ENCODE measurements at places on chromosomes 12 and 14.

GRCh38 chr14:71550367-71550766 is 381.9 kb upstream of the RGS6 start:
- DNase-seq, result no peak

DNA sequence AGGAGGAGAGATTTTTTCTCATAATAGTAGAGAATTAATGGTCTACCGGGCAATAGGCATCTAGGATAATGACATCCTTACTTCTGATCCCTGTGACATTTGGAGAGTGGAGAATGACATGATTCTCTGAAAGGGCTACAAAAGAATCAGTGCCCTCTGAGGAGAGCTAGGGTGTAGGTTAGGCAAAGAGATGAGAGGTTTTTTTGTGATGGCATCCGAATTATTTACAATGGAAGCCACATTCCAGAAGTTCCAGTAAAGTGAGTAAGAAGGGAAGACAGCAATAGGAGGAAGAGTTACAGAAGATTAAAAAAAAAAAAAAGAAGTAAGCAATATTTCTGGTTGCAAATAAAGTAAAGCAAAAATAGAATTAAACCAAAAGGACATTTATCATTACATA is 478.0 kb downstream of the RMST start:
- DNase-seq, result no peak

DNA sequence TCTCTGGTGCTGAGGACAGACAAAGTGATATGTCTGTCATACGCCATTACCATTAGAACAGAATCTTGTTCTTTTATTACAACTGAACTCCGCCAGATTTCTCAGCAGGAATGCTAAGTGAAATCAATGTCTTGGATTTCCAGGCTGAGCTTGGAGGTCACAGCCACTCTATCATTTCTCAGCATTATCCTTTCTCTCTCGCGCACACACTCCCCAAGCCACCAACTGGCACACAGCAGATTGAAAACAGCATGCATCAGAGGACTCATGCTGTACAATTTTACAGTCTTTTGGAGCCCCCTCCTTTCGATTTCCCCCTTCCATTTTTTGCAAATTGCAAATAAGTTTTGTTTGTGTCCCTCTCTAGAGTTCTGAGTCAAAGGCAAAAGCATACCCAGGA is 348.6 kb downstream of the SOX5 start:
- DNase-seq, result no peak

DNA sequence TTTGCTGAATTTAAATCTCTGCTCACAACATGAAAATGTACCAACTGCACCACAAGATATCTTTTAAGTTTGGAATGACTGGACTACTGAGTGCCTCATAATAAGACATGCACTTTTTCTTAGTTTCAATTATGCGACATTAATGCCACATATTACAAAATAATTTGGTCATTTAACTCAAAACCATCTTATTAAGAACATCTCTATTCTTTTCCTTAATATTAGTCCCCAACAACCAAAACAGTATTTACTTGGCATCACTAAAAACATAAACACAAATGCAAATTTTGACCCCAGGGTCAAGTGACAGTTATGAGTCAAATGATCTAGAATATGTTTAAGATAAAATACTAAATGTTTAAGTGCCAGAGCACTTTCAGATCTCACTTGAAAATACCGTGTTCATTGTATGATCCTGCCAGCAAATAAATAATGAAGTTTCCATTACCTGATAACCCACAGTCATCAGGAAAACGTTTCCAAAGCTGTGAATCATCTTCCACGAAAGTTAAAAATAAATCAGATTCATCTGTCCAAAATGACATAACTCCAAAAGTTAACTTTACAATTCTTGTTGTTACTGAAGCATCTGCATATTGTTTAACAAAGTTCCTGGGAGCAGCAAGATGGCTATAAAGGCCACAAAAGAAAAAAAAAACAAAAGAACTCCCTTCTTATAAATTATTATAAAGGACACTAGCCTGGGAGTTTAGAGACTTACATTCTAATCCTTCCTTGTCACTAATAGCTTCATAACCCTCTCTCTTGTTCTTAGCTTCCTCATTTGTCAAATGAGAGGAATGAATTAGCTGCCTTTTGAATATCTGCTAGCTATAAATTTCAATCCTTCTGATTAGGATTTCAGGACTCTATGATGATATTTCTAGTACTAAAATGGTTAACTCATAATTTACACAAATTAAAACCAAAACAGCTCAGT is 30.5 kb upstream of the AP4S1 start:
- no peak for DNase-seq

DNA sequence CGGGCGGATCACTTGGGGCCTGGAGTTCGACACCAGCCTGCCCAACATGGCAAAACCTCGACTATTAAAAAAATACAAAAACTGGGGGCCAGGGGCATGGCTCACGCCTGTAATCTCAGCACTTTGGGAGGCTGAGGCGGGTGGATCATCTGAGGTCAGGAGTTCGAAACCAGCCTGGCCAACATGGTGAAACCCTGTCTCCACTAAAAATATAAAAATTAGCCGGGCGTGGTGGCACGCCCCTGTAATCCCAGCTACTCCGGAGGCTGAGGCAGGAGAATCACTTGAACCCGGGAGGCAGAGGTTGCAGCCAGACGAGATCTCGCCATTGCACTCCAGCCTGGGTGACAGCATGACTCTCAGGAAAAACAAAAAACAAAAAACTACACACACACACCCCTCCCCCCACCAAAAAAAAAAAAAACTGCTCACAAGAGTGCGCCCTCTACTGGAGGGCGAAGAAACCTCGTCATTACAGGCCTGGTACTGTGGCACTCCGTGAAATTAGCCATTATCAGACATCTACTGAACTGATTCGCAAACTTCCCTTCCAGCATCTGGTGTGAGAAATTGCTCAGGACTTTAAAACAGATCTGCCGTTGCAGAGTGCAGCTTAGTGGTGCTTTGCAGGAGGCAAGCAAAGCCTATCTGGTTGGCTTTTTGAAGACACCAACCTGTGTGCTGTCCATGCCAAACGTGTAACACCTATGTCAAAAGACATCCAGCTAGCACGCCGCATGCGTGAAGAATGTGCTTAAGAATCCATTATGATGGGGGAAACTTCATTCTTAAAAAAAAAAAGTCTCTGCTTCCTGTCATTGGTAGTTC is 7.7 kb downstream of the PPP1R3E start:
- DNase-seq, result no peak

DNA sequence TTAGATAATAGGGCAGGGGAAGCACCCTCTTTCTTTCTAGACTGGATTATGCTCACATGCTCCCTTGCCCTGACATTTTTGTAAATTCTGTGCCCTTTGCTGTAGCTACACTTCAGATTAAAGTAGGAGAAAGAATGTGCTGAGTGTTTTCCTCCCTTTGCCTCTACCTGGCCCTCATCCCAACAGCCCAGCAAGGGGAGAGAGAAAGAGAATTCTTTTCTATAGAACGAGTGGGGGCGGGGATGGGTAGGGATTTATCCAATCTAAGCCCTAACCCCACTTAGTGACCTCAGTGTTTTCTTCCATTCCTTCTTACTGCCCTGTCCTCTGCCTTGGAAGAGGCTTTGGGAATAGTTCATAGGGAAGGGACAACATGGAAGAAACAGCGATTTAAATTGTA is 13.5 kb downstream of the GPR84 start:
- no peak for DNase-seq

GRCh38 chr12:67810166-67810565 is 161.6 kb downstream of the DYRK2 start:
- DNase-seq, result no peak

GRCh38 chr12:101642115-101643067 is 47.6 kb downstream of the MYBPC1 start:
- DNase-seq, result no peak

GRCh38 chr12:100484891-100485471 is 11.3 kb downstream of the NR1H4 start:
- DNase-seq, result no peak

DNA sequence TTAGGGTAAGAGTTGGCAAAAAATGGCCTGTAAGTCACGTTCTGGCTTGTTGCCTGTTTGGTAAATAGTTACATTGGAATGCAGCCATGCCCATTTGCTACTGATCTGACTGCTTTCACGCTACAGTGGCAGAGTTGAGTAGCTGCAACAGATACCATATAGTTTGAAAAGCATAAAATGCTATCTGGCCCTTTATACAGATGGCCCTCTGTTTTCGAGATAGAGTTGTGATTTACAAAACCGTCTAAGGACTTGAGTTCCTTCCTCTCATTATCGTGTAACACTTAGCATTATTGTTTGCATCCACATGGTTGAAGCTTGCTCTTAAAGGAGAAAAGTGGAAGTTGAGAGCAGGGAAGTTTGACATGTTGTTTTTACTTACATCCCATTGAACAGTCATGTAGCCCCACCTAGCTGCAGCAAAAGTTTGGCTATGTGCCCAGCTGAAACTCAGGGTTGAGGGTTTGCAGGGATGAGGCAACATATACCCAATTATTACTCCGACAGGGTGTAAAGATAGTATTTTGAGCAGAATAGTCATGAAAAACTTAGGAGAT is 11.3 kb upstream of the SCFD1 start:
- DNase-seq, result peak; percentile 18

- DNase-seq, result no peak
Measured at GRCh38 chr12:6693832-6694355, 4.7 kb upstream of the ZNF384 start.

DNA sequence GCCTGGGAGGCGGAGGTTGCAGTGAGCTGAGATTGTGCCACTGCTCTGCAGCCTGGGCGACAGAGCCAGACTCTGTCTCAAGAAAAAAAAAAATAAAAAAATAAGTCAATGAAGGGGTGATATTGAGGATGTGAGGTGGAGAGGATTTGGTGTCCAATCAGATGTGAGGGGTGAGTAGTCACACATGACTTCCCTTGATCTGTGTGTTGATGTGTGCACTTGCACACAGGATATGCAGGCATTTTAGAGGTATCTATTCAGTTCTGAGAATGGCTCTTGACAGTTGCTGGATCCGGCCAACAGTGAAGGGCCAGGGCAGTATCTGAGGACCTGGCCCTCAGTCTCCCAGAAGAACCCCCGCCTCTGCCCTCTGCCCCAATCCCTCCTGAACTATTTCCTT is 7.8 kb upstream of the SP7 start:
- DNase-seq, result no peak

- no peak for DNase-seq
Measured at GRCh38 chr14:91873471-91874415, 6.4 kb upstream of the TC2N start.

- DNase-seq, result no peak
Measured at GRCh38 chr14:87133073-87133801, 859.7 kb downstream of the GALC start.

DNA sequence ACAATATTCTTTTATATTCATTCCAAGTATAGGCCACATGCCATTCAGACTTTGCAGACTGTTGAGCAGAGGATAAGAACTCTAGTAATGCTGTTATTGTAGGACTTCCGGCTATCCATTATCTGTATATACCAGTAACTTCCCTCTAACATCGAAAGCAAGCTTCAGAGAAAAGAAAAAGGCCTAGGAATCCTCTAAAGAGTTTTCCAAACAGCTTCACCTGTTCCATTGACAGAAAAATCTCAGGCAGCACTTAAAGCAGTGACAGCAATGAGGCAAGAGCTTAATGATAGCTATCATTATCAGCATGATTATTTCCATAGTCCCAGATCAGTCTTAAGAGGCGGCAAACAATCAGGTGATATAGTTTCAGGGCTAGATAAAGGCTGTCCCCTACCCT is 1.8 kb downstream of the CPNE8 start:
- DNase-seq, result no peak

- no peak for DNase-seq
Measured at GRCh38 chr12:96989916-96990315, 82.9 kb downstream of the NEDD1 start.

DNA sequence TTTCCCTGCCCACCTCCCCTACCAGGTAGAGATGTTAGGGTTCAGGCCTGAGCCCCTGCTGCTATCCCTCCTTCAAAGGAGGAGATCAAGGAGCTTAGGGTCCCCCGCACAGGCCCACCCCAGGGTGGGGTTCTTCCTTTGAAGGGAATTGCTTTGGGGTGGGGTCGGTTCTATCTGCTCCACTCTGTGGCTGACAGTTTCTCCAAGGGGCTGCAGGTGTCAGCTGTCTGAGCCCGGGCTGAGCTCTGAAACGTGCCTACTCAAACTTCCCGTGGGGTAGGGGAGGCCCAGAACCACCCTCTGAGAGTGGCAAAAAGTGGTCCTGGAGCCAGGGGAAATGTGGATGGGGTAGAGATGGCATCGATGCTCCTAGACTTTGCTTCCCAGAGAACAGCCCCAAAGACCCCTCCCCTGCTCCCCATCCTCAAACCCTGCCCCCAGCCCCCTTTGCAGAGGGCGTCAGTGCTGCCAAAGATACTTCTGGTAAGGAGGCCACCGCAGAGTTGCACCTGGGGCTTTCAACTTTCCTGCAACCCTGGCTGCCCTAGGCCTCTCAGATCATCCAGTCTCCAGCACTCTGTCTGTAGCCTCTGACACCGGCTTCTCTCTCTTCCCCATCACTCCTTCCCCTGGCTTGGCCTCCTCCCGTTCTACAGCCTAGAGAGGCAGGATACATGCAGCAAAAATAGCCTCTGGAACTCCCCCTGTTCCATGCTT is 6.3 kb upstream of the CD4 start:
- no peak for DNase-seq

GRCh38 chr14:63713058-63713457 is 14.8 kb downstream of the SGPP1 start:
- DNase-seq, result no peak

DNA sequence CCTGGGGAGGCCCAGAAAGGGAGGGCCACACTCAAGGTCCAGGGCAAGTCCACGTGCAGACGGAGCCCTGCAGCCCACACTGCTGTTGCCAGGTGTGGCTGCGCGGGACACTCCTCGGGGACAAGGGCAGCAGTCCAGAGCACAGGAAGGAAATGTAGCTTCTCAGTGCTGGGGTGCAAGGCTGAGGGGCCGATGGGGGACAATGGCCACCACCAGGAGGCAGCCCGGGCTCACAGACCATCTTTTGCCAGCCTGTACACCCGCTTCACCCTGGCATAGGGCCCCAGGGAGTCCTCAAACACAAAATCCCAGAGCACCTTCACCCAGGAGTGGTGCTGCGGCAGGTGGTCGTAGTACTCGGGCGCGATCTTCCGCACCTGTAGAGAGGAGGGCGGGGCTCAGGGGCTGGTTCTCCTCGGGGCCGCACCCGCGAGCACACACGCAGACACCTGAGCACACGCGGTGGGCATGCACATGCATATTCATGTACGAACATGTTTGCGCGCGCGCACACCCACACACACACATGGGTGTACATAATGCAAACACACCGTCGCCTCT is 12.8 kb downstream of the DEGS2 start:
- DNase-seq, result no peak

DNA sequence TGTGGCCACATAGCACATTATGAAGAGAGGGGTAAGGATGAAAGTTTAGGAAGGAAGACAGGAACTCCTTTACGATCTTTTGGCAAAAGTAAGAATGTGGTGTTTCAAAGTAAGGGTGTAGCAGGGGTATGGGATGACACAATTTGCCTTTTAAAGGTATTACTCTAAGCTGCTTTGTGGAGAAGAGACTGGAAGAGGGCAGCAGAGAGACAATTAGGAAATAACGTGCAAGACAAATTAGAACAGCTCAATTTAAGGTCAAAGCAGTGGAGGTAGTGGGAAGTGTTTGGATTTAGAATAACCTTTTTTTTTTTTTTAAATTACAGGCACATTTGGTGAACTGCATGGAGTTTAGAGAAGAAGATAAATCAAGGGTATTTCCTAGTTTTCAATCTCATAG is 342.6 kb downstream of the NOVA1 start:
- DNase-seq, result no peak

- DNase-seq, result no peak
Measured at GRCh38 chr12:104710940-104711689, 247.0 kb downstream of the SLC41A2 start.

- DNase-seq, result no peak
Measured at GRCh38 chr12:122944605-122945592, 21.4 kb downstream of the ABCB9 start.

- no peak for DNase-seq
Measured at GRCh38 chr12:6507102-6507998, 13.4 kb downstream of the NCAPD2 start.
